ENCODE measurements at places on chromosomes 3 and 15. TPM values are rescaled to one million over a fixed set of nuclear protein-coding genes. Genes with fewer than 3 reads are reported as not detected.

- DNase-seq = no peak
Observed at GRCh38 chr15:55590788-55591187, 2.6 kb upstream of the PYGO1 start.

Gene MESP2
- total RNA-seq = not detected

DNA sequence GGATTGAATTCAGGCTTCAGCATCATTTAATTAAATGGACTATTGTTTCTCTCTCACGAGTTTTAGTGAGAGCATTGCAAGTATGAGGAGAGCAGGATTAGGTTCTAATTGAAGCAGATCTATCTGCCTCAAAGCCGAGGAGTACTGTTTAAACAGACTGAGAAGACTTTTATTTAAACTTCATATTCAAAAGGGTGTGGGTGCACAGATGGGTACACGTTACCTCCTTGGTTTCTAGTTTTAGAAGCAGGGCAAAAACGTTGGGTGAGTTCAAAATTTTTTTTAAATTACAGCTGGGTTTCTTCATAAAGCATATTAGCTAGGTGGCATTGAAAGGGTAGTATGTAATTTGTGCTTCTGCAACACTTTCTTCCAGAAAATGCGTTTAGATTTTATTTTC is 26.5 kb upstream of the CLRN1 start:
- DNase-seq = no peak

GRCh38 chr3:136858381-136858780 is 3.6 kb upstream of the NCK1 start:
- no peak for DNase-seq

- DNase-seq = no peak
Observed at GRCh38 chr3:130841357-130841756, 52.5 kb upstream of the ATP2C1 start.

- DNase-seq = peak; percentile 30
Observed at GRCh38 chr3:2485027-2485375, 386.3 kb downstream of the CNTN4 start.

DNA sequence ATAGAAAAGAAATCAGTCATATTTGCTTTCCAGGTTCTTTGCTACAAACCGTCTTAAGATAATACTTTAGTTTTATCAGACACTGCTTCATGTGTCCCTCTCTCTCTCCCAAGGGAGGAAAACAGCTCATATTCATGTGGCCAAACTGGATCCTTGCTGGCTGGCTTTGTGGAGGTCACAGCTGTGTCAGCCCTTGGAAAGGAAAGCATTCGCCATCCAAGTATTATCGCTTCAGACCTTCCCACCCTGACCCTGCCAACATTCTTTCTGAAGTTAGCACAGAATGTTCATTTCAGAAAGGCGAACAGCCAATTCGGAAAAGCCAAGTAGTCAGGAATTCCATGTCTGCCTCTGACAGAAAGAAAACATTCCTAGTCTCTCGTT is 213.6 kb downstream of the FEZF2 start:
- peak; percentile 86 for DNase-seq

GRCh38 chr15:85024509-85025336 is 43.1 kb downstream of the PDE8A start:
- no peak for DNase-seq

DNA sequence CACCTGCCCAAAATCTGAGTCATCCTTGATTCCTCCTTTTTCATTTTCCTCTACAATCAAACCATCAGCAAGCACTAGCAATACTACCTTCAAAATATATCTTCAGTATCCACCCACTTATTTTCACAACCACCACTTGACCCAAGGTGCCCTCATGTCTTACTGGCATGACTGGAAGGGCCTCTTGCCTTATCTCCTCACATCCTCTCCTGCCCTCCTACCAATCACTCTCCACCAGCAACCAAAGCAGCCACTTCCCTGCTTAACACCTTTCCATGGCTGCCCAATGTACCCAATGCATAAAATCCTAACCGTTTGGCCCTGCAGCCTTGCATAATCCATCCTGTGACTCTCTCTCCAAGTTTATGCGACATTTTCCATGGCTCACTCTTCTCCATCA is 76.0 kb downstream of the MTHFS start:
- DNase-seq = no peak

DNA sequence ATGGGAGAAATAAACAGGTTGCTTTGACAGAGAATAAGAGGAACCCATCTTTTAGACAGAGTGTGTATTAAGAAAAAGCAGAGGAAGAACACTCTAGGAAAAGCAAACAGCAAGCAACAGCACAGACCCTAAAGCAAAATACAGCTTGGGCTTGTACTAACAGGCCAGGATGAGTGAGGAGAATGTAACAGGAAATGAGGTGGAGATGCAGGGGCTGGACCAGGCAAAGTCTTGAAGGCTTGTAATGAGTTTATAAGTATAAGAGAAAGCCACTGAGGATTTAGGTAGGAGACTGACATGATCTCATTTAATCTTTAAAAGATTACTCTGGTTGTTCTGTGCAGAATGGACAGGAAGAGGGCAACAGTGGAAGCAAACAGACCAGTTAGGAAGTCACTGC is 4.9 kb downstream of the UBR1 start:
- no peak for DNase-seq

- DNase-seq = no peak
Observed at GRCh38 chr3:45236964-45237363, 10.9 kb upstream of the TMEM158 start.

GRCh38 chr15:99279290-99279689 is 28.0 kb downstream of the LRRC28 start:
- DNase-seq = no peak

DNA sequence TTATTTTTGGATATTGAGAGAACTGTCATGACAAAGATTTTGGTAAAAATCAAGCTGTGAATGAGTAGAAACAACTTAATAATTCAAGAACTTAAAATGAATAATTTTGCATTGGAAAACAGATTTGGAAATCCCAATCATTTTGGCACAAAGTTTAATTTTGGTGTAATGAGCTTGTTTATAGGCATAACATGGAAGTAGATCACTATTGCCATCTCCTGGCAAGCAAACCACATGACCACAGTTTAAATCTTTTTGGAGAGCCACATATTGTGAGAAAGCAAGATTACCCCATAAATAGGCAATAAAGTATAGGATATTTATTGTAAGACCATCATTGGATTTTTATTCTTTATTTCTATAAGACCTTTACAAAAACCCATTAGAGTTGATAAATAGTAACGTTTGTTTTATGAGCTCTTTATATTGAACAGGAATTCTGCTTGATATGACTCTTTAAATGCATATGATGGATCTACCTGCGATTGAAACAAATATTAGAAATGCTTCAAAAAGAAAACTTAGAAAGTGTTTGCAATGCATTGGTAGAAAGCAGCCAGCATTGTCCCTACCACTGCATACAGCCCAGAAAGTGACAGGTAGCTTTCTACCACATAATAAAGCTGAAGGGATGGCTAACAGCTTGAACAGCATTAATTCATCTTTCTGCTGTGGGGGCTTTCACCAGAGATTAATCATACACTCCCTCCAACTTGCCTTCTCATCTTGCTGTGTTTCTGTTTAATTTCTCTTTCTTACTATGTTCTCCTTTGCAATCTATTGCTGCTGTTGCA is 766.8 kb downstream of the TBL1XR1 start:
- no peak for DNase-seq

- peak; percentile 39 for DNase-seq
Observed at GRCh38 chr3:113222451-113223086, 11.2 kb downstream of the BOC start.

DNA sequence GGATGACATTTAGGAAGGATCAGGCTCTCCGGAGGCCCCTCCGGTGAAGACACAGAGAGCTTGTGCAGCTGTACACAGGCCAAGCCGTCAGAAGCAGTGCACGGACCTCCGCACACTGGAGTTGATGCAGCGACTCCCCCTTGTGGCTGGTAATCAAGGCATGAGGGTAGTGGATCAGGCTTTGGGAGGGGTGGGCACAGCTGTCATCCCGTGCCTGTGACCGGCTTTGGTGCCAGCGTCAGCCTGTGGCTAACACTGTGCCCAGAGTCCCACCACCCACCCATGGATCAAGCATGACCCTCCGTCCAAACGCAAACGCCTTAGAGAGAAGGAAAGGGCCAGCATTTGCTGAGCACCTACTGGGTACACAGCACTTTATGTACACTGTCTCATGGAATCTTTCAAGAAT is 8.2 kb upstream of the GRIP2 start:
- peak; percentile 89 for DNase-seq

Gene SYNPR
- total RNA-seq = 13.3 TPM

- DNase-seq = no peak
Observed at GRCh38 chr3:153749070-153749610, 372.1 kb upstream of the ARHGEF26 start.

DNA sequence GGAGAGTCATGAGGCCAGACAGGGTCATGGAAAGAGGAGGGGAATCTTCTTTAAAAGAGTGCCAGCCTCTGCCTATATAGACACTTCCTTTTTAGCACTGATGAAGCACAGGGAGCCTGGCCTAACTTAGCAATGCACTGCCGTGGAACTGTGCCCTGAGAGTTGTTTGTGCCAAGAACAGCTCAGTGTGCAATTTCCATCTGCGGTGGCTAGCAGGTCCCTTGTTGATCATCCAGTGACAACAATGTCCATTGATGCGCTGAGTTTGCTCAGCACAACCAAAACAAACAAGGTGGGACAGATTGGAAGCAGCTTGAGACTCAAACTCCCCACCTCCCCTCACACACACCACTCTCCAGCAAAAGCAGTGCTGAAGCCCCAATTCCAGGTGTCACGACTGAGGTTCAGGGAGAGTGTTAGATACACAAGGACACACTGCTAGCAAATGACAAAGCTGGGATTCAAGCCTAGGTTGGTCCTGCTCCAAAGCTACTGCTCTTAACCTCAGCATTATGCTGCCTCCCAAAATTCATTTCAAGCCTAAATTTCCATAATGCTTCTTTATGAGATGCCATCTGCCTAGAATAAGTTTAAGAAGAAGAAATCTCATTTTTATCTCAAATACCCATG is 316.6 kb upstream of the UBE2E2 start:
- DNase-seq = peak; percentile 35

DNA sequence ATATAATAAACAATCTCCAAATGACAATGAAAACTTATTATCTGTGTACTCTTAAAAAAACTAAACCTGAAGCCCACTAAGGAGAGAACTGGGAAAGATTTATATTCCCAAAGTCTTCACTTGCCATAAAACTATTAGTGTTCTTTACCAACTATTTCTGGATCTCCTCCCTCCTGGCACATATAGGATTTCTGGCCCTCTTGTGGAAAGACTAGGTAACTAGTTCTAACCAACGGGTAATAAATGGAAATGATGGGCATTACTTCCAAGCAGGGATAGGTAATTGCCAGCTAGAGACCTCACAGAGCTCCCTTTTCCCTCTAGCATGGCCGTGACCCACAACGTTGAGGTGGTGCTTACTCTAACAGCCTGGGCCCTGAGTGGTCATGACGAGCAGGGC is 110.1 kb downstream of the DNAH12 start:
- DNase-seq = no peak

DNA sequence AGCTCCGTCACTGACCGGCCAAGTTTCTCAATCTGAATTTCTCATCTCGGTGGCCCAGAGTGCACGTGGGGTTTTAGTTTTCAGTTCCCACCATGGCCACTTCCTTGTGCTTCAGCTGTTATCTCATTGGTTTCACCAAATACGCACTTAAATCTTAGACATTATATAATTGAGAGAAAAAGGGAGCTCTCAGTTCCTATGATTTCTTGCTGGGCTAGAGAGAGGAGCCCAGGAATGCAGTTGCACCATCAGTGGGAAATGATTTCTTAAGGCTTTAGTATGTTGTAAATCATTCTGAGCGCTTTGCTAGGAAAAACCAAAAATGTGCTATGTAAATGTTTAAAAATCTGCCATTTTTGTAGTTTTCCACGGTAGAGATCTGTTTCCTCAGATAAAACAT is 53.2 kb downstream of the OXNAD1 start:
- no peak for DNase-seq

GRCh38 chr15:56432304-56432703 is 32.6 kb downstream of the MNS1 start:
- DNase-seq = no peak

DNA sequence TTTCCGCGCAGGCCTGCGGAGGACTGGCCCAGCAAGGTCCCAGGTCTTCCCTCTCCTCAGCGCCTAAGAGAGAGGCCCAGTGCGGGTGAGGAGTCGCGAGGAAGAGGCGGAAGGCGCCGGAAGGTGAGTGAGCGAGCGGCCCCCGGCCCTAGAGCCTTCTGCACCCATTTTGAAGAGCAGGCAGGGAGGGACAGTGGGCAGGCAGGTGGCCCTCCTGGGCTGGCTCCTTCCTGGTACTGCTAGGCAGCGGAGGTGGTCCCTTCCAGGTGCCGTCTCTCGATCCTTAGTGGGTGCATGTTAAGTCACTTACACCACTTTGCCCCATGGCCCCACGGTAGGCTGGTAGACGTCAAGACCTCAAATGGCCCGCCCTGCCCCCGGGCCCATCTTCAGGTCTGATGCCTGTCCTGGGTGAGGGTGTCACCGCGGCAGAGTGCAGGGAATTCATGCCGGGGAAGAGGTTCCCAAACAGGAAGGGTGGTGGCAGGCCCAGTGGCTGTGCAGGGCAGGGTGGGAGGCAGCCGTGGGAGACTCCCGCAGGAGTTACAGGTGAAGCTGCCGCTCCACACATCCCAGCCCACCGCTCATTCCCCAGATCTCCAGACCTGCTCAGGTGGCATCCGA is 14.4 kb downstream of the PAK6 start:
- DNase-seq = peak; percentile 4

DNA sequence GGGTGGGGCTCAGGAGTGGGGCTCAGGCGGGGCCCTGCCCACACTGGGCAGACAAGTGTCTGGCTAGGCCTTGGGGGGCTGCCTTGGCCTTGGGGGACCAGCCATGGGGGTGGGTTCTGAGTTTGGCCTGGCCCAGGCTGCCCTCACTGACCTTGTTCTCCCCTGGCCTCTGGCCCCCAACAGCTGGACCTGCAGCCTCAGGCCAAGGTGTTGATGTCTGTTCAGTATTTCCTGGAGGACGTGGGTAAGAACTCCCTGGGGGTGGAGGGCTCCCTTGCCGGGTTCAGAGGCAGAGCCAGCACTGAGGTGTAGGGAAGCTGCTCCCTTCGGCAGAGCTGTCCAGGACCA is 20.0 kb downstream of the PRKCD start:
- DNase-seq = no peak

DNA sequence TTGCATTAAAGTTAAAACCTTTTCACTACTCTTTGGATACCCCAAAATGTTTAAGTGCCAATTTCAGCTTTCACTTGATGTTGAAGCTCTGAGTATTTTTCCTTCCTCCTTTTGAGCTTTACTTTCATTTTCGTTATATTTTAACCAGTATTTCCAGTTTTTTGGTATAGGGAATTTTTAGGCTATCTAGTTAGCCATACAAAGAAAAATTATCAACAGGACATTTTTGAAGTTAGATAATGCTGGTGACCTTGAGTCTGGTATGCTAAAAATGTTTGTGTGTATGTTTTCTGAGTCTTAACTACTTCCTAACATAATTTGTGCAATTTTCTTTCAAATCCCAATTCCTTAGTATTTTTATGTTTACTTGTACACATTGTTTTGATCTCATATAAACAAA is 284.8 kb downstream of the OTOL1 start:
- no peak for DNase-seq

Gene IGF1R
- 52.3 TPM for total RNA-seq

Gene BLM
- total RNA-seq = 35.0 TPM

- DNase-seq = no peak
Observed at GRCh38 chr3:150806185-150806835, 43.3 kb upstream of the SIAH2 start.

Gene PCOLCE2
- 136 TPM for total RNA-seq

- DNase-seq = no peak
Observed at GRCh38 chr3:105923140-105923539, 54.3 kb upstream of the CBLB start.

Gene CHRM5
- total RNA-seq = not detected

- no peak for DNase-seq
Observed at GRCh38 chr3:158279609-158280008, 169.7 kb downstream of the RSRC1 start.

GRCh38 chr3:106299300-106300098 is 430.7 kb upstream of the CBLB start:
- no peak for DNase-seq

Gene CHAC1
- 1.6 TPM for total RNA-seq
